Activated effector memory CD4-positive, alpha-beta T cell treated with anti-CD3 and anti-CD28 coated beads, Interleukin-2, amount 50 U/mL, for 16 hours (primary cell): ENCODE measurements at places on chromosomes 4 and X.

- DNase-seq = no peak
Observed at GRCh38 chrX:44747317-44747716, 96.5 kb upstream of the DUSP21 start.

DNA sequence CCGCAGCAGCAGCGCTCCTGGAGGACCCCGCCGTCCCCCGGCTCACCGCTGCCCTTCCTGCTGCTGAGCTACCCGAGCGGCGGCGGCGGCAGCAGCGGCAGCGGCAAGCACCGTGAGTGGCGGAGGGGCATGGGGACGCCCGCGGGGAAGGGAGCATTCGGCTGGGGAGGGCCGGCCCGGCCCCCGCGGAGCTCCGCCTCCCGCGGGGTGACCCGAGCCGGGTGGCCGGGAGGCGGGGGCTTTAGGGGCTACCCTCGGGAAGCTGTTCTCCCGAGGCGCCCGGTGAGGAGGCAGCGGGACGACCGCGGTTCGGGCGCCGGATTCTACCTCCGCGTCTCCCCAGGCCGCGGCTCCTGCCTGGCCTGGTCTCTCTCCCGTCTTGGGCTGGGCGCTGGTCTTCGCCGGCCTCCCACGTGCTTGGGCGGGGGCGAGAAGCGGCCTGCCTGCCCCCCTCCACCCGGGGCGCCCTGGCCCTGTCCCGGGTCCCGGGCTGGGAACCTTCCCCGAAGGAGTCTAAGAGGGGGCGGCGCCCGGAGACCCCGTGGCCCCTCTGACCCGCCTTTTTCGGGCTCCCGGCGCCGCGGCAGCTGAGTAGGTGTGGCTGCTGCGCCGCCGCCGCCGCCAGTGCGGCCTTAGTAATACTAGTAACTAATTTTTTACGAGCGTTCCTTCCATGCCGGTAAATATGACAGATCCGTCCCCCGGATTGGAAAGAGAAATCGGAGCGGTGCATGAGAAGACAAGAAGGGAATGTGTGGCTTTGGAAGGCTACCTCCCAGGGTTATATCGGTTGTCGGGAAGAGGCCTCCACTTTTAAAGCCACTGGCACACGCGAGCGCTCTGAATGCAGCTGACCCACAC, 16.4 kb upstream of the RUFY3 start:
- DNase-seq = peak; percentile 90

DNA sequence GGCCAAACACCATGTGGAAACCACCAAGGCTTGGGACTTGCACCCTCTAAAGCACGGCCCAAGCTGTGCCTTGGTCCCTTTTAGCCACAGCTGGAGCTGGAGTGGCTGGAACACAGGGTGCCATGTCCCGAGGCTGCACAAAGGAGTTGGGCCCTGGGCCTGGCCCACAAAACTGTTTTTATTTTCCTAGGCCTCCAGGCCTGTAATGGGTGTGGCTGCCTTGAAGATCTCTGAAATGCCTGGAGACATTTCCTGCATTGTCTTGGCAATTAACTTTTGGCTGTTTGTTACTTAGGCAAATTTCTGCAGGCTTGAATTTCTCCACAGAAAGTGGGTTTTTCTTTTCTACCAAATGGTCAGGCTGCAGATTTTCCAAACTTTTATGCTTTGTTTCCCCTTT, 55.7 kb downstream of the IL15 start:
- no peak for DNase-seq

DNA sequence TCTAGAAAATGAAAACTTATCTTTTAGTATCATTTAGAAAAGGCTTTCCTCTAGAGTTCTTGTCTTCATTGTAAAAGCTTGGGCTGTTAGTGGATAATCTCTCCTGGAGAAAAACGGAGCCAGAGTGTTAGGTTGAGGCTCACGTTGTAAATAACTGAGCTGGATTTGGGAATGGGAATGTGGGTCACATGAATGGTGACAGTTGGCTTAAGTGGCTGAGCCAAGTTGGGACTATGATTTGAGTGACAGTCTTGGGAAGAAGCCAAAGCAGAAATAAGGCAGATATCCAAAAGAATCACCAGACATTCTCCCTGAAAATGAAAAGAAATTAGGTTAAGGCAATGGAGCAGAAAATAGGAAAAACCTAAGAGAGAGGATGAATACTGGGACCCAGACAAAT, 33.6 kb upstream of the PDGFC start:
- no peak for DNase-seq

GRCh38 chr4:1736812-1737211, 15.5 kb downstream of the TACC3 start:
- DNase-seq = no peak
